ENCODE measurements at places on chromosomes 11 and 22.

DNA sequence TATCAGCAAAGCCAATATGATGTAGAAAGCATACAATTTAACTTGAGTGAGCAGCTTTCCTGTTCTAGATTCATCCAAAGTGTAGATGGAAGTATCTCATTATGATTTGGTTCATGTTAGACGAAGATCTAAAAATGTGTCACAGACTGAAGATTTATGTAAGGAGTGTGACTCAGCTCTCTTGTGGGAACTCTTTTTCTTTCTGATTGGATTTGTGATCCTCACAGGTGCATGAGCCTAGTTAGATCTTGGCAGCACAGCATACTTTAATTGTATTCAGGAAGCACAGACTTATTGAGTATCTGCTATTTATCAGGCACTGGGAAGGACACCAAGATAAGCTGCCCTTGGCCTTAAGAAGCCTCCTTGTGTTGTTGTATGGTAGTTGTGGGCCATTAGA lies 147.1 kb downstream of the C11orf91 start:
- DNase-seq: no peak

DNA sequence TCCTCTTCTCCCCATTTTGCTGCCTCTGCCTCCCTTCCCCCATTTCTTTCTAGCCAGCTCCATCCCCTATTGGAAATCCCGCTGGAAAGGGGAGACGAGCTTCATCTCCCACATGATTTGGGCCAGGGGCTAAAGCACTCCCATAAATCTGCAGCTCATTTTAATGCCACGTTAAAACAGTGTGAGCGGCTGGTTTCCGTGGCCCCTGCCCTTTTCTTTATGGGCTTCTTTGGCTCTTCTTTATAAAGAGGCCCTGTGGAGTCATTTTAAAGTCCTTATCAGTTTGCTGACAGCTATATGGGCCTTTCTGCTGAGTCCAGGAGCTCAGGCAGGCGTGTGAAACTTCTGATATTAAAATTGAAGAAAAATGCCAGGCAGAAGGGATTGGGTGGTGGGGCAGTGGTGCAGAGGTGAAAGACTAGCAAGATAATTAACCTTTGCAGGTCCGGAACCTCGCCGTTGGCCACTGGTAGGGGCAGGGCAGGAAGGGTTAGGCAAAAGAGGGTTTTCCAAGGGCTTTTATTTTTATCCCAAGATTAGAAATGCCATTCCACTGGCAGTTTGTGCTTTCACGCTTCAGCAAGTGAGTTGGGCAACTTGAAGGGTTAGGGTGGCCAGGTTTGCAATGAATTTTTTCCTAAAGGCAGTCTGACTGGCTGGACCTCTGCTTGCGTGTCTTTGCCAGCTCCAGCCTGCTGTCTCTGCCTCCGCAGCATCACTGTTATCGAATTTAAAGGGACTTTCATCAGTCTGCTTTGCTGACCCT lies 44.3 kb downstream of the EXT2 start:
- DNase-seq: no peak

DNA sequence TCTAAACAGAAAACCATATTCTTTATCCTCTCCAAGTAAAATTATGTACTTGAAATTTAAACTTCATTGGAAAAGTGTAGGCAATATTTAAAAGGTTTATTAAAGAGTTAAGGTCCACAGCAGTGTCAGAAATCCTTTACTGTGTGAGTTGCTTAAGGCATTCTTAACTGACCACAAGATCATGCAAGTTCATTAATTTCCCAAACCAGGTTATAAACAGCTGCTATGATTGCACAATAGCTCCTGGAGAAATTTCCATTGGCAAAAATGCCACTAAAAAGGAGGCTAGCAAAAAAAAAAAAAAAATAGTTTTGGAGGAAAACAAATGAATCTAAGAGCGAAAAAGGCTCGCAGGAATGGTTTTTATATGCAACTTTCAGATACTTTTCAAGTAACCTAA lies 106.2 kb downstream of the ETS1 start:
- DNase-seq: no peak

DNA sequence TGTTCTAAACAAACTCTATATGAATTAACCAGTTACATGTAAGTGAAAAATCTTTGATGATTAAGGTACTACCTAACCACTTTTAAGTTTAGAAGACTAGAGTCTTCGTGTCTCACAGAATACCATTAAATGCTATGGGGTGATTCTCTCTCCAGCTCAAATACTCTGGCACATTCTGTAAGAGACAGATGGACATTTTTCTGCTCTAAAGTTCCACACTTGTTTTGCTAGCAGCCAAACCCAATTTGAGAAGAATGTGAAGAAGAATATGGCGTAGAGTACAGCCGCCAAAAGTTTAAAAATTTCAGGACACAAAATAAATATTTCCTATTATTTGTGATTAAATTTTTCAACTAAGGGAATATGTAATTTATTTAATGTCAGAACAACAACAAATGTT lies 339.1 kb downstream of the GUCY1A2 start:
- no peak for DNase-seq

DNA sequence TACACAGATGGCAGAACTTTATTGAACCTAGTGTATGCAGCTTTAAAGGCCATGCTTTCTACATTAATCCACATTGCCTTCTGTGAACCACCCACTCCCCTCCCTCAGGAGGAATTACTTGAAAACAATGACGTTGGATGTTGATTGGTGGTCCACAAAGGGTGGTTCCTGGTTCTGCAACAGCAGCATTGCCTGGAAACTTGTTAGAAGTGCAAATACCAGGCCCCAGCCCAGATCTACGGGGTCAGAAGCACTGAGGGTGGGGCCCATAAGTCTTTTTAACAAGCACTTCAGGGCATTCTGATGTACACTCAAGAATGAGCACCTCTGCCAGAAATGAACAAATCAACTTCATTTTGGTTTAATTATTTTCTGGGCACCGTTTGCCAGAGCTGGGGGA lies 91.0 kb downstream of the ISX start:
- DNase-seq: no peak

DNA sequence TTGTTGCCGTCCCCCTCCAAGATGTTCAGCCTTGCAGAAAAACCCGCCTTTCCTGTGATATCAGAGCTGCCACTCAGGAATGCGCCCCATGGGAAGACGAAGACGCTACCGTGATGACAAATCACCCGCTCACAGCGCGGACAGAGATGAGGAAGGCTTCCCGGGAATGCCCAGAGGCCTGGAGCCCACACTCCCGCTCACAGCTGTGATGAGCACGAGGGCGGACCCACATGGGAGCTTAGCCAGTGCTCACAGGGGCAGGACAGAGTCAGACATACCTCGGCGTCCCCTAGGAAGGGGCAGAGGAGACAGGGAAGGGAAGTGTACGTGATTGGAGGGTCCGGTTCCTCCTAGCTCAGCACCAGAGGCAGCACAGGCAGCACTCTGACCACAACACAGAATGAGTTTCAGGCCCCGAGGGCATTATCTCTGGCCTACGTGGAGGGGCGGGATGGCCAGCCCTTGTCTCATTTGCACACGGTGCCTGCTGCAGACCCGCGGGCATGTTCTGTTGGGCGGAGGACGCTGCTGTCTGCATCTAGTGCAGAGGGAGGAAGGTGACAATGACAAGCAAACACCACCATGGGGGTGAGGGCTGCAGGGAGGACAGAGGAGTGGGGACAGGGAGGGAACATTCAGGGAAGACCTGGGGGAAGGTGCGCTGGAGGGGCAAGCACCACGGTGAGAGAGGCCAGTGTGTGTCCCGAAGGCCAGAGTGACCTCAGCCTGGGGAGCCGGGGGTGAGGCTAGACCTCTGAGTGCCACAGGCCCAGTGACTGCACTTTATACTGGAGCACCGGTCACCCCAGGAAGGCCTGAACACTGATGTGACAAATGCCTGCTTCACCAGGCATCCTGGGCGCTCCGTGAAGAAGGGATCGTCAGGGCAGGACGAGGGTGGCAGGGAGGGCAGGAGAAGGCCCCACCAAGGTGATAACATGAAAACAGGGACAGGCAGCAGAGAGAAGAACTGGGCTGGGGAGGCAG lies 79.6 kb downstream of the CELSR1 start:
- DNase-seq: no peak

Data from H9 (cell line).